Activated naive CD4-positive, alpha-beta T cell treated with anti-CD3 and anti-CD28 coated beads for 36 hours (primary cell): ENCODE measurements at places on chromosomes 5 and 9. TPM values are rescaled to one million over a fixed set of nuclear protein-coding genes. Genes with fewer than 3 reads are reported as not detected.

Gene ROR2
- not detected for total RNA-seq

Gene SLC6A3
- total RNA-seq = not detected

Gene CDO1
- total RNA-seq = 0.67 TPM

Gene COL23A1
- total RNA-seq = not detected

Gene ADRA1B
- total RNA-seq = not detected

Gene FKTN
- total RNA-seq = 8.0 TPM

Gene LPAR1
- not detected for total RNA-seq

DNA sequence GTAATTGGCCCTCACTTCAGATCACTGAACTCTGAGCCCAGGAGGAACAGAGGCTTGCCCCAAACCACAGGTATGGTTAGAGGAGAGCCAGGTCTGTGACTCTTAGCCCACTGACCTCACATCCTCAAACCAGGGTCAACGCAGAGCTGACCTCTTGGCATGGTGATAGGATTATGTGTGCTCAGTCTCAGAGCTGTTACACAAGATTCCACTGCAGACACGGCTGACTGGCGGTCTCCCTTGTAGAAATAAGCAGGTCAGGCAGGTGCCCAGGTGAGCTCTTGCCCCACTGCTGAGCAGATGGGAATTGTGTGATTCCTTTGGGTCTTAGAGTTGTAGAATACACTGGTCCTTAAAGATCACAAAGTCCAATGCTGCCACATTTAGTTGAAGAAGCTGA, 66.0 kb upstream of the PITX1 start:
- DNase-seq = no peak

DNA sequence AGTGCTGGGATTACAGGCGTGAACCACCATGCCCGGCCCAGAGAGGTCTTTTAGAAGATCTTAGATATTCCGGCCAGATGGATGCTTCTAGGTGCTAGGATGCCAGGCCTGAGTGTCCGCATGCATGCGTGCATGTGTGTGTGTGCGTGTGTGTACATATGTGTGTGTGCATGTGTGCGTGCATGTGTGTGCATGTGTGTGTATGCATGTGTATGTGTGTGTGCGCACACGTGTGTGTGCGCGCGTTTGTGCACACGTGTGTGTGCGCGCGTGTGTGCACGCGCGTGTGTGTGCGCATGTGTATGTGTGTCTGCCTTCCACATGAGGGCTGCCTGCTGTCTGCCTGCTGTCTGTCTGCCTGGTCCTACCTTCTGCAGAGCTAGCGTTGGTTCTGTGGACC, 88.0 kb upstream of the FCN2 start:
- no peak for DNase-seq

GRCh38 chr9:38194870-38195269, 125.8 kb upstream of the SHB start:
- no peak for DNase-seq

DNA sequence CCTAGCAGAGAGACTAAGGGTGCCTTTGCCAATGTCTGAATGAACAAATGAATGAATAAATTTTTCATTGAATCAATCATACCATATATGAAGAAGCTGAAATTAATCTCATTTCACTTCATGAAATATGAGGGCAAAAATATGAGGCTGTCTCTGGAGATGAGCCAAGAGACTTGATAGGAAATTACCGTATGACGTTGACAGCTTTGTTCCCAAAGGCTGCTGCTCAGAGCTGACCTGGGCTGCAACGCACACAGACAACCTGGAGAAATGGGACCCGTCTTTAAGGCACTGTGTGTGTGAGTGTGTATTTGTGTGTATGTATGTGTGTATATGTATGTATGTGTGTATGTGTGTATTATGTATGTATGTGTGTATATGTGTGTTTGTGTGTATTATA, 226.1 kb downstream of the IRX2 start:
- no peak for DNase-seq

DNA sequence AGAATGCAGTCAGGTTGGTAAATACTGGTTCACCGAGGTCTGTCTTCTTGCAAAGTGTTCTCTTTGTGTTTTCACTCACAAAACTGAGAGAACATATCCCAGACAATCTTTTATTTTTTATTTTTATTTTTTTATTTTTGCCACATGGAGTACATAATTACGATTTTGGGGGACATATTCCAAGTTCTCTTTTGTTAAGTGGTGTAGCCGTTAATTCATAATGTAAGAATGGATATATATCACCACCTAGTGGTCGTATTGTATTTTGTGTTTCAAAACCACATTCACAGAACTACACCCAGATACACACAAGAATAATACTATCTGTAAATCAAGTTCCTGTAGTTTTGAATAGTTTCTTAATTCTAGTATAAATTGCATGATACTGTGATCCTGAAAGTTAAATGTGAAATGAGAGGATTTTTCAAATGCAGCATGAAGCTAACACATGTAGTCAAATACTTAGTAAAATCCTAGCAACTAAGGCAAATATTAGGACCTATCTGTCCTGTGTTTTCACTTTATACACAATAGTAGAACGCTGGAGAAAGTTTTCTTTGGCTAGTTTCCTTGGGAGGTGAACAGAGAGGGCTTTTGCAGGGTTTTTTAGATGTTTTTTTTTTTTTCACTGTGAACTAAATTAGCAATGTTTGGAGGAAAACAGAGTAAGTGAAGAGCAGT, 92.7 kb downstream of the VCAN start:
- no peak for DNase-seq

- no peak for DNase-seq
Measured at GRCh38 chr9:3549225-3549624, 23.4 kb upstream of the RFX3 start.

DNA sequence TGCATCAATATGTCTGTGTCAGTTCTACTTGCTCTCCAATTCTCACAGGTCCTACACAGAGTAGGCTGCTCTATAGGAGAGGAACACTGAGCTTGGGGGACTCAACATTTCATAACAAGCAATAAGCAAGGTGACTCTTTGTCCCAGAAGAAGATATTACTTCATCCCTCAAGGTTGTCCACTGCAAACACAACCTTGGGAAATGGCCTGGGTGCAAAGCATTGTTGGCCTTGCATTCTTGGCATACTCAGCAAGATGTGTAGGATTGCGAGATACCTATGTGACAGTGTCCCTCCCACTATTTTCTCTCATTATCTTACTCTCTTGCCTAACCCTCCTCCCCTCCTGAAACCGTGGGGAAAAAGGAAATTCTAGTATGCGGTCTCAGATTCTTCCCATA, 169.8 kb upstream of the FREM1 start:
- DNase-seq = no peak

- no peak for DNase-seq
Measured at GRCh38 chr5:130112246-130112645, 208.0 kb downstream of the CHSY3 start.

DNA sequence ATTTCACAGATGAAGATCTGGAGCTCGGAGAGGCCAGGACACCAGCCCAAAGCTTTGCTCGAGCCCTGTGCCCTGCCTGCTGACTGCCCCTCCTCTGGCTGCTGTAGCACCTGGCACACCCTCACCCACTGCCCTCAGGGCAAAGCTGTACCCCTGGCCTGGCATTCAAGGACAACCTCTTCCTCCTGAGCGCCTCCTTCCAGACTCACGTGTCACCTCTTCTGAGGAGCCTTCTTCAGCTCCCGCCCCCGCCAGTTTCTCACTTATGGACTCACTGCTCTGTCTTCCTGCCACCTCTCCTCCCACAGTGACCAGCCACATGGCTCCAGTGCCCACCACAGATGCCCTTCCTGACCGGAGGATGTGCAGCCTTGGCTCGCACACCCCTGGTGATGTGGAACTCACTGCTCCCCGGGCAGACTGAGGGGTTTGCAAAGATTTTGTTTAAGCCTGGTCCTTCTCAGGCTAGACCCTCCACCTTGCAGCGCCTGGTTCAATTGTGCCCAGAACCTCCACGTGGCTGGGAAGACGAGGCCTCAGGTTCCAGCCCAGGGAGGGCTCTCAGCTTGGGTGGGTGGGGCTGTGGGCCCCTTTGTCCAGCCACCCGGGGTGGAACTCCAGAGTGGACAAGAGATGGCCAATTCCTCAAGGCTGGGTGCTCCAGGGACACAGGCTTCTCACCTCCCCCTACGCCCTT, 46.6 kb upstream of the PHYKPL start:
- DNase-seq = no peak

- DNase-seq = no peak
Measured at GRCh38 chr5:172569861-172570558, 71.1 kb upstream of the NEURL1B start.

DNA sequence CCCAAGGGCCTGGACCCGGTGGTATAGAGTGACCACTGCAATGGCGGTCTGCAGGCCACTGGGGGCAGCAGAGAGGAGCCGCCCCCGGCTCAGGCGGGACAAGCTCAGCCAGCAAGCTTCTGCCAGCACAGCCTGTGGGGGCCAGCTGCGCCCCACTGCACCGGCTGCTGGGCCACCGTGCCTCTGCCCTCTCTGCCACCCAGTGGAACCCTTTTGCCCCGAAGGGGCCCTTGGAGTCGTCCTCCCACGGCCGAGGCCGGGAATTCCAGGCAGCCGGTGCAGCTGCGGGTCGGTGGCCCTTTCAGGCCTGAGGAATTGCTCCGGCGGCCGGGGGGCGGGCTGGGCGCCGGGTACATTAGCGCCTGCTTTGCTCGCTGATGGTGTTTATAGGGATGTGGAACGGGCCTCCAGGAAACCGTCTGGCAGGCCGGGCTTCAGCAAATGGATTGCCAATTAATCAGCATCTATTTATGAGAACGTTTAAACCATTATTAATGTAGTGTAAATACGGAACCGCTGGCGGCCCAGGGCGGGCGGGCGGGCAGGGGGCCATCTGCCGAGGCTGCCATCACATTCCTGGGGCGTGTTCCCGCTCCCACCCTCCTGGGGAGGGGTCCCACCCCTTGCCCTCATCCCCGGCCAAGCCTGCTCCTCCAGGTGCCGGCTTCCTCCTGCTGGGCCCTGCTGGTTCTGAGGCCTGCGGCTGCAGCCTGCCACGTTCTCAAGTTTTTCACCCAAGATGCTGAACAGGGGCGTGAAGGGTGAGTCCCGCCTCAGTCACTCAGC, 127.4 kb downstream of the BARX1 start:
- peak; percentile 46 for DNase-seq

GRCh38 chr9:37915911-37916470, 12.1 kb upstream of the SLC25A51 start:
- DNase-seq = no peak

- no peak for DNase-seq
Measured at GRCh38 chr5:96017951-96018350, 56.3 kb upstream of the ELL2 start.

- no peak for DNase-seq
Measured at GRCh38 chr9:87517732-87518131, 20.1 kb downstream of the DAPK1 start.

GRCh38 chr9:117828466-117828865, 124.3 kb downstream of the TLR4 start:
- no peak for DNase-seq

DNA sequence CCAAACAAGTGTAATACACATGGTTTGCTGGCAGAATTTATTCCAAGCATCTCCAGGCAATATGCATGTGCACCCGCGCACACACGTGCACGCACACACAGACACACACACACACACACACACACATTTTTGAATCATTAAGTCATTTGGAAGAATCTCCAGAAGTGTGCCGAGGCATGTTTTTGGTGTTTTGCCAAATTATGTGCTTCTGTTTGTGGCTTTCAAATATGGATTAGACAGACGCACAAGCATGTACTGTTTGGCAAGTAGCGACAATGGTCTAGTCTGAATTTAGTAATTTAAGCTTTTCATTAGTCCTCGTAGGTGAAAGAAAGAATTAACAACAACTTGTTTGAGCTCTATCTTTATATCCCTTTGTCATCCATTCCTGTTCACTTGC, 36.7 kb downstream of the NFIB start:
- no peak for DNase-seq

DNA sequence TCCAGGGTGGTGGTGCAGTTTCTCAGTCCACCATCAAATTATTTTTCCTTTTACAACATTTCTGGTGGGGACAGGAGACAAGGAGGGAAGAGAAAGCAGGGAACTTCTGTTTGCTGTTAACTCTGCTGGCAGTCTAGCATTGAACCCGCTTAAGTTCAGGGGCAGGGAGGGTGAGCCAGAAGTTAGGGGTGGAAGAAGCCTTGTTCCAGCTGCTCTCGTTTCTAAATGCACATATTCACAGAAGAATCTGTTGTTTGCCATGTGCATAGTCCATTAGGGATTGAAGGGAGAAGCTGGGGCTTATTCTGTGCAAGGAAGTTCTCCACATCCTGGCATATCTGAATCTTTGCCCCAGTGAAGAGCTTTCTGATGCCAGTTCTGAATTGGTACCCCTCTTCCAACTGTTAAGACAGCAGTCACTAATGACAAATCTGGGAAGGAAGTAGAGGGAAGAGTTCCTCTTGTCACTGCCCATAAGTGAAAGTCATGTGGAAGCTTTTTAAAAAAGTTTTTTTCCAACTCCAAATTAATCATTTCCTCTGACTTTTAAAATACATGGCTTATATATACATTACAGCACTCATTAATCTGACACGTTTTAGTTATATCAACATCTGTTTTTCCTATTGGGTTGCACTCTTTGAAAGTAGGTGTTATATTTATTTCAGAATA, 32.6 kb upstream of the ACOT12 start:
- DNase-seq = no peak

- no peak for DNase-seq
Measured at GRCh38 chr9:92173318-92173717, 58.1 kb upstream of the SPTLC1 start.

DNA sequence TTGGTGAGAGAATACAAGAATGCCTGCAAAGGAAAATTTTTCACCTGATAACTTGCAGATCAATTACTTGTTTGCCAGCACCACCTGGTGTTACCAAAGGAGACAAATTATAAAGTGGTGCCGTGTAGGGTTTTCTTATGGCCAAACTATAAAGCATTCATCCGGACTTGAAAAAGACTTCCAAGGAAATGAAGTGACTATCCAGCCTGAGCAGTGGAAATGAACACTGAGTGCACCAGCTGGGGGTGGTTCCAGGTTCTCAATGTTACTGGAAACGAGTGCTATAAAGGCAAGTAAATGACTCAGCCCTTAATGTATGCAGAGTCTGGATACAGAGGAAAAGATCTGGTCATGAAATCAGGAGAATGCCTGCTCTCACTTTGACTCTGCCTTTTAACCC, 113.1 kb downstream of the DNAH5 start:
- DNase-seq = no peak

GRCh38 chr9:101399643-101399970, 956 bp downstream of the ZNF189 start:
- no peak for DNase-seq

GRCh38 chr5:104628911-104629310, 1066.3 kb upstream of the NUDT12 start:
- no peak for DNase-seq

DNA sequence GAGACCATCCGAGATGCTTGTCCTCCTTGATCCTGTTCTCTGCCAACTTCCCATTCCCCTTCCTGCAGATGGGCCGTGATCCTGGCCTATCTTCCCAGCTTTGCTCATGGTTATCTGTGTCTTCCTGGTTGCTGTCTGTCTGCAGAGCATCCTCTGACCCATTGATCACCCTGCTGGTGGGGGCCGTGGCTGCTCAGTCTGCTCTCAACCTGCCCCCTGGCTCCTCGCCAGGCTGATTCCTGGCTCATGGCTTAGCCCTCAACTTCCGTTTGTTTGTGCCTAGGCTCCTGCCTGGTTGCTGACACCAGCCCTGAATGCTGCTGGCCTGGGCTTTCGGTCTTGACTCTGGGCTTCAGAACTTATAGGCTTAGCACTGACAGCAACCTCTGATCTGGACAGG, 67.1 kb upstream of the SMIM15 start:
- no peak for DNase-seq
